T-helper 17 cell (primary cell): ENCODE measurements at places on chromosomes 2 and 18. TPM values are rescaled to one million over a fixed set of nuclear protein-coding genes. Genes with fewer than 3 reads are reported as not detected.

The ABCG5 gene
- total RNA-seq = not detected

The NR4A2 gene
- 213 TPM for total RNA-seq

GRCh38 chr2:72325592-72326422 lies 178.1 kb upstream of the CYP26B1 start:
- DNase-seq = no peak

GRCh38 chr2:216721141-216721540 lies 25.8 kb upstream of the IGFBP5 start:
- DNase-seq = no peak

The STAT4 gene
- 128 TPM for total RNA-seq

- no peak for DNase-seq
Observed at GRCh38 chr2:24421668-24422067, 61.3 kb upstream of the ITSN2 start.

GRCh38 chr18:10317864-10318690 lies 136.4 kb upstream of the APCDD1 start:
- no peak for DNase-seq

GRCh38 chr2:126707941-126708340 lies 52.0 kb downstream of the GYPC start:
- no peak for DNase-seq

- no peak for DNase-seq
Observed at GRCh38 chr18:9884090-9884489, 1.7 kb upstream of the TXNDC2 start.

GRCh38 chr2:23077596-23077995 lies 307.4 kb upstream of the KLHL29 start:
- DNase-seq = no peak

DNA sequence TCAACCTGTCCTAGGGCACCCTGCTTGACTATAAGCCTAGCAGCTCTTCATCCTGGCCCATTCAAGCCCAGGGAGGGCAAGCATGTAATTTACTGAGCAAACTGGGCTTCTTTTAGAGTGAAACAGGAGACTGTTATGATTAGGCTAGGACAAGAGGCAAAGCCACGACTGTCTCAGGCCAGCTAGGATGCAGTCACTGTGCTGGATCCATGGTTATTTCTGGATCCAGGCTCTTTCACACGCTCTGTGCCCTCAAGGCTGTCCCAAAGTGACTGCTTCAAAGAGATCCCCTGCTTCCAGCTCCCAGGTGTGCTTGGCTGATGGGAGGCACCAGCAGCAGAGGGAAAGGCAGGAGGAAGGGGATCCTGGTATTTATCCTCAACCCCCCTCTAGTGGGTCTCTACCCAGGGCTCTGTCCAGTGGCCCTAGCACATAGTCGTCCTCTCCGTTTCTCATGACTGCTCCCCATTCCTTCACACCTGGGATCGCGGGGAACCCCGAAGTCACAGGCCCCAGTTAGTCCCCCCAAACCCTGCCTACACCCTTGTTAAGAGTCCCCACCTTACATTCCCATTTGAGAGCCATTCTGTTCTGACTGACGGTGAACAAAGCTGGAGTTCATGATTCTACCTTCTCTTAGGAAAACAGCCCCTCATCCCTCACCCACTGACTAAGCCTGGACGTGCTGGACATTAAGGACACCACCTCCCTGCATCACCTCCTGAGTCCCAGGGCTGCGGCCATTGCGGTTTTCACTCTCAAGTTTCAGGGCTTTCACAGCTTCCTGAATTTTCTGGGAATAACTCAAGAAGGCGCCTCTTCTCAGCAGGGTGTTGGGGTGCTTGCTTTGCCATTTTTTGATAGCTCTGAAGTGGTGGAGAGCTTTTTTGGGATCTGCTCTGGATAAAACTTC lies 63.2 kb downstream of the POLR1A start:
- DNase-seq = no peak

DNA sequence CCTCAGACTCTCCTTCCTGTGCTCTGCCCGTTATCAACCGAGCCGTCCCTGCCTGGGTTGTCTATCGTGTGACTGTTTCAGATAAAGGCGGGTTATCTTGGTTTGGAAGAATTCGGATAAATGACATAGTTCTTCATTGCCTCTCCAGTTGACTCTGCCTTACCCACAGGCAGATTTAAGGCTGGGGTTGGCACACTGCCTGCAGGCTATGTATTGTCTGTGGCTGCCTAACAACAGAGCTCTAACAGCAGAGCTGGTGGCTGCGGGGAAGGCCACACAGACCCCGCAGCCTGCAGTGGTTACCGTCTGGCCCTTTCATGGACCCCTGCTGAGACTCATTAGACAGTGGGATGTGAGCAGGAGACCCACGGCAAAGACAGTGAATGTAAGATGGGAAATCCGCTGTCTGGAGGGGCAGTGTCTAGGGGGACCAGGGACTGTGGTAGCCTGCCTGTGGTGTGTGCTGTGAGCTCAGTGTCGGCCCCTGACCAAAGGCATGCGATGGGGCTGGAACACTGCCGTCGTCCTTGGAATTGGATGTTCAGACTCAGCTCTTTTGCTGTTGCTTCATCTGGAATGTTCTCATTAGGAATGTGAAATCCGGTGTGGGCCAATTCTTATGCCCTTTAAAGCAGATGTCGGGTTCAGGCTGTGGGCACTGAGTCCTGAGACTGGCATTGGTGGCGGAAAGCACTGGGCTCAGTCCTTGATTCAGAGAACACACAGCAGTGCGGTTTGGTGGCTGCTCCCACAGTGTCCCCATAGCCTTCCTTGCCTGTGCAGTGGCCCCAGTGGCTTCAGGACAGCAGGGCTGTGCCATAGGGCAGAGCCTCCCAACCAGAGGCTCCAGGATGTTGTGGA lies 44.5 kb downstream of the SH3RF3 start:
- no peak for DNase-seq

The NOSTRIN gene
- not detected for total RNA-seq

DNA sequence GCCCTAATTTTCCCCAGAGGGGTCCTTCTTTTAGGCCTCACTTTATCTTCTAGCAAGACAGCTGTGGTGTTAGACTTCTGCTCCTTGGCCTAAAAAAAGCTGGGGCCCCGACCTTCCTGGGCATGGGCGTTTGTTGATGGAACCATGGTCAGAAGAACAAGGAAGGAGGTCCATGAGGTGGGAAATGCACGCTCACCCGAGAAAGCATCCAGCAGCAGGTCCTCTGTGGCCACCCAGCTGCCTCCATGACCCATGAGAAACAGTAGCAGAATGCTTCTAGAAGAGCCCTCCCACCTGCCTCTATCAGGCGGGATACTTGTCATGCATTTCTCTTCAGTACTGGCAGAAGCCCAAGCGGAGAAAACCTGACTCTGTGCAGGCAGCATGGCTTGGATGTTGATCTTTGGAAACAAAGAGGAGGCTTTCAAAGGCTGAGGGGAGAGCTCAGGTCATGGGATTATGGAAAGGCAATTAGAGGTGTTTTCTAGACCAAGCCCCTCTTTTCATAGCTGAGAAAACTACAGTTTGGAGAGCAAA lies 249.1 kb downstream of the FAM210A start:
- no peak for DNase-seq

GRCh38 chr18:48947092-48947491 lies 3.7 kb downstream of the SMAD7 start:
- DNase-seq = no peak

DNA sequence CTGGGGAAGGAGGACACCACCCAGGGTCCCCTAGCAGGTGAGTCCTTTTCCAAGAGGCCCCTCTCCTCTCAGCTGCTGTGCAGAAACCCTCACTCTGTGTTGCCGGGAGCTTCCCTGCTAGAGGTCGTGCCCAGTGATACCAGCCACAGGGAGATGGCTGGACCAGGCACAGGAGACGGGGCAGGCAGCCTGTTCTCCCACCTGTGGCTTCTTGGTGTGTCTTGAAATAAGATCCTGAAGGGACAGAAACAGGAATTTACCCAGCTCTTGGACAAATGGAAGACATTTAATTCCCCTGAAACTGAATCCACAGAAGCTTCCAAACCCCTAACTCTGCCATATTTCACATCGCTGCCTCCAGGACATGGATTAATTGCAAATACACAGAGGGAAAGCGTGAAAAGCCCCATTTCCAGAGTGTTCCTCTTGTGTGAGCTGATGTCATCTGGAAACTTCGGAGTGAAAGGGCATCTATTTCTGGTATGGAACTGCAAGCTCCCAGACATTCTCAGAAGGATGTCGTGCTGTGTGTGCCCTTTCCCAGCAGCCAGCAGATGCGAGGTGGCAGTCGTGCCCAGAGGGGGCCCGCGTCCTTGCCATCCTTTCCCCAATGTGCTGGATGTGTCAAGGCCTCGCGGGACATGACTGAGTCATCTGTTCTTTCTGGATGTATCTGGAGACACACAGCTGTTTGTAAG lies 177.7 kb downstream of the SEPTIN10 start:
- DNase-seq = no peak

DNA sequence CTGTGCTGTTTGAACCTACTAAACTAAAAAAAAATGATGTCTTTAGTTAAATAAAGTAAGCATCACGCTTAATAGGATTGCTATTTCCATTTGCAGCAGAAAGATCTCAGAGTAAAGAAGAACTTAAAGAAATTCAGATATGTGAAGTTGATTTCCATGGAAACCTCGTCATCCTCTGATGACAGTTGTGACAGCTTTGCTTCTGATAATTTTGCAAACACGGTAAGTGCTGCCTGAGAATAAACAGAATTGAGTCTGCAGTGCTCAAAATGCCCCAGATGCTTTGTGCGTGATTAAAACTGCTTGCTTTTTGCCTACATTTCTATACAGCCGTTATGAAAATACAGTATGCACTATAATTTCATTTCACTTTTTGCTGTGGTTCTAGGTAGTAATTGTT lies 3.9 kb downstream of the CDCA7 start:
- DNase-seq = no peak

The TAF4B gene
- total RNA-seq = 9.2 TPM

The MOGAT1 gene
- total RNA-seq = not detected

The TMEM163 gene
- 1.3 TPM for total RNA-seq
